ENCODE measurements at places on chromosomes 7 and 10. TPM values are rescaled to one million over a fixed set of nuclear protein-coding genes. Genes with fewer than 3 reads are reported as not detected.

The OPN1SW gene
- total RNA-seq: not detected

The FAM25A gene
- total RNA-seq: not detected

DNA sequence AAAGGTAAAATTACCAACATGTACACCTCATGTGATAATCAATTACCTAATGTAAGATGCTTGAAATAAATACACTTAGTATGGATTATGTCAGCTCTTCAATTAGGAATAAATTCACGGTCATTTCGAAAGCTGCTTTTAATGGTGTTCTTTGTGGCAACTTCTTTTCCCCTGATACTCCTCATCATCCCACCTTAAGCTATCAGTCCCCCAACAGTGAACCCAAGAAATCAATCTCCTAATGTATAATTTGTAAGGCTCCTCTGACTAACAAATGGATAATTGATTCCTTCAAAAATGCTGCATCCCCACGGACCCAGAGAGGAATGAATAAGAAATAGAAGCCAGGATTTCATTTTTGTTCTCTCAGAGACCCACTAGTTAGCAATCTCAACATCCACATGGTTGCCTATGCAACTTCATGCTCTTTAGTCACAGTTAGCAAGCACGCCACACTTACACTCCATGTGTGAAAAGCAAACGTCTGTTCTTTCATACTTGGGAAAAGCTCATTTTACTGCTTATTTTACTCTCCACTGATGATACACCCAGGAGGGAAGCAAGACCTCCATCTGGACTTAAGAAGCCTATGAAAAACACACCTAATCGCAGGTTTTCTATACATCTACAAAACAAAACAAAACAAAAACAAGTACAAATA is 70.1 kb downstream of the VPS41 start:
- H3K4me3 ChIP-seq: no peak overlapping the region
- no peaks in the 10 kb centered on the region for H3K36me3 ChIP-seq

The FZD1 gene
- total RNA-seq: 0.24 TPM

DNA sequence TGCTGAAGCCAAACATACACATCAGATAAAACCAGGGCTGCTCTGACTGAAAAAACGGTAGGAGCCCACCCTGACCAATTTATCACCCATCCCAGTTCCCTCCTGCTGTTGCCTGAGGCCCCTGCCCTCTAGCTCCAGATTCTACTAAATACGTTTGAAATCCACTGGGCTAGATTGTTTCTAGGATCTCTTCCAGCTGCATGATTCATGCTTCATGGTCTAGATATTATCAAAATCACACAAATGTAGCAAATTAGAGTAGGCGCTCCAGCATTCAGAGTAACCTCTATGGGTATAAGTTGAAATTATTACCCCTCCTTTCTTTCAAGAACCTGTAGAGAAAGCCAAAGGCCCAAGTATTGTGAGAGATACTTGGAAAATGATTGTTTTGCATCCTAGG is 151.2 kb upstream of the FAM13C start:
- no peak for DNase-seq
- H3K4me1 ChIP-seq: no peaks in the 10 kb centered on the region
- no peak overlapping the region for H3K27ac ChIP-seq
- no peaks in the 10 kb centered on the region for H3K36me3 ChIP-seq
- H3K4me3 ChIP-seq: no peak overlapping the region

The CUZD1 gene
- 5.2 TPM for total RNA-seq

DNA sequence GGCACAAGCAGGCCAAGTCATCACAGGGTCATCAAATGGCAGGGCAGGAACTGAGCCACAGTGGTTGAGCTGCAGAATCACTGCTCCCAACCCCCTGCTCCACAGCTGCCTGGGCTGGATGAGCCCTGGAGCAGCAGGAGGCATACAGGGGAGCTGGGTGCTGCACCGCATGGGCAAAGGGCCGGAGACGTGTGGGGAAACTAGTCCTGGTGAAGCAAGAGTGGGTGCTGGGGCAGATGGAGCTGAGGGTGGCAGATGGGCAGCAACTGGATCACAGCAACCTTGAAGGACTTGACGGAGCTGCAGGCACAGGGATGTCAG is 16.0 kb upstream of the VOPP1 start:
- no peak for DNase-seq
- no peak overlapping the region for H3K27ac ChIP-seq
- no peaks in the 10 kb centered on the region for H3K36me3 ChIP-seq
- no peaks in the 10 kb centered on the region for H3K27me3 ChIP-seq
- H3K4me1 ChIP-seq: peaks cover 1% of the 10 kb centered on the region
- H3K4me3 ChIP-seq: no peak overlapping the region

DNA sequence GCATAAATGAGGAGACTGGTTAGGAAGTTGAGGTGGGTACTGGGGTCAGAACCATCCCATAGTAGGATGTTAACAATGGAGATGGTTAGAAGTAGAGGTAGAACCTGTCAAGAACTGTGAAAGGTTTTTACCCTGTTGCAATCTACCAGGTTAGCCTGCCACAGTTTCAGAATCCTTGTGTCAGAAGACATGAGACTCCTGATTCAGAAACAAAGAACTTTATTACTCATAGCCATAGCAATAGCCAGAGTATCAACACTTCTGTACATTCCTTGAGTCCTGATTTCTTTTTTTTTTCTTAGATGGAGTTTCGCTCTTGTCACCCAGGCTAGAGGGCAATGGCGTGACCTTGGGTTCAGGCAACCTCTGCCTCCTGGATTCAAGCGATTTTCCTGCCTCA is 200.9 kb downstream of the GRM3 start:
- H3K27me3 ChIP-seq: no peaks in the 10 kb centered on the region
- H3K36me3 ChIP-seq: no peaks in the 10 kb centered on the region
- no peak for DNase-seq
- H3K27ac ChIP-seq: no peak overlapping the region
